ENCODE measurements at places on chromosomes 13 and 19.
A peak's percentile ranks its signal among the peaks of the same experiment; 100 is the strongest.

- no peak for DNase-seq
Observed at GRCh38 chr19:4556597-4557127, 2.8 kb downstream of the SEMA6B start.

GRCh38 chr13:26377038-26377437, 123.1 kb downstream of the CDK8 start:
- DNase-seq = no peak

DNA sequence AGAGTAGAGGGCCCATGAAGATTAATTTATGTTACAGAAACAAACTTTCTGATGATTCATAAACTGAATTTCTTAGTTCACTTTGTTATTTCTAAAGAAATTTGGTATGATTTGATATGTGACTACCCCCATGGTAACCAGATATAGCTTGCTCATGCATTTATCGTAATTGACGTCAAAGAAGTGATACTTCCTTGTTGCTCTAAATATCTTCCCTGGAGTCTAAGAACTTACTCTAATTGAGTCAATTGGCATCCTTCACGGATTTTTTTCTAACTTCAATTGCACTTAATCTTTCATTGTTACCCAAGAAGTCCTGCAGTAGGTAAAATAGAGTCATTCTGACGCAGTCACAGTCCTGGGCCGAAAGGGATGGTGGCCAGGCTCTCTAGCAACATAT, 240.9 kb downstream of the GPC5 start:
- DNase-seq = no peak

DNA sequence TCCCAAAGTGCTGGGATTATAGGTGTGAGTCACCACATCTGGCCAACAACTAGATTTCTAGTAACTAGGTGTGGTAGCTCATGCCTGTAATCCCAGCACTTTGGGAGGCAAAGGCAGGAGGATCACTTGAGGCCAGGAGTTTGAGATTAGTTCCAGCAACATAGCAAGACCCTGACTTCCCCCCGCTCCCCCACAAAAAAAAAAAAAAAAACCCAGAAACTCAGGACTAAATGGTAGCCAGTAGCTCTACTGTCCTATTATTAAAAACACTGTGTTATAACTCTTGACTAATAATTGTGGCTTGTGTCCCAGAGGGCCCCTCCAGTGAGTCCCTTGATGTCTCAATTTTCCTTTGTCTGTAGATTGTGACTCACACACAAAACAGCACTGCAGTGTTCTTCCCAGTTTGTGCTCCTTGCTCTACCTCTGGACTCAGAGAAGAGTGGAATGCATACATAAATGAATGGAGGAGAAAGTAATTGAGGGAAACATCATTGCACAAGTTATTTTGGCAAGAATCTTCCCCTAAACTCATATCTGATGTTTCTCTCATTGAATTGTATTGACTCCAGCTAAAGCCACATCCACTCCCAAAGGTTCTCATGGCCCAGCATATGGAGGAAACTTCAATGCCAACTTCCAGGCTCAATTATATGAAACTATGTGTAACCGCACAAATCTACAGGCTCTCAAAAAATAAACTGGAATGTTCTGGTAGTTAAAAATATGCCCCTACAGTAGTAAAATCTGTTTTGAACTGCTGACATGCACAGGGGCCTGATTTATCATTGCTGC, 8.8 kb downstream of the TPT1 start:
- DNase-seq = no peak

DNA sequence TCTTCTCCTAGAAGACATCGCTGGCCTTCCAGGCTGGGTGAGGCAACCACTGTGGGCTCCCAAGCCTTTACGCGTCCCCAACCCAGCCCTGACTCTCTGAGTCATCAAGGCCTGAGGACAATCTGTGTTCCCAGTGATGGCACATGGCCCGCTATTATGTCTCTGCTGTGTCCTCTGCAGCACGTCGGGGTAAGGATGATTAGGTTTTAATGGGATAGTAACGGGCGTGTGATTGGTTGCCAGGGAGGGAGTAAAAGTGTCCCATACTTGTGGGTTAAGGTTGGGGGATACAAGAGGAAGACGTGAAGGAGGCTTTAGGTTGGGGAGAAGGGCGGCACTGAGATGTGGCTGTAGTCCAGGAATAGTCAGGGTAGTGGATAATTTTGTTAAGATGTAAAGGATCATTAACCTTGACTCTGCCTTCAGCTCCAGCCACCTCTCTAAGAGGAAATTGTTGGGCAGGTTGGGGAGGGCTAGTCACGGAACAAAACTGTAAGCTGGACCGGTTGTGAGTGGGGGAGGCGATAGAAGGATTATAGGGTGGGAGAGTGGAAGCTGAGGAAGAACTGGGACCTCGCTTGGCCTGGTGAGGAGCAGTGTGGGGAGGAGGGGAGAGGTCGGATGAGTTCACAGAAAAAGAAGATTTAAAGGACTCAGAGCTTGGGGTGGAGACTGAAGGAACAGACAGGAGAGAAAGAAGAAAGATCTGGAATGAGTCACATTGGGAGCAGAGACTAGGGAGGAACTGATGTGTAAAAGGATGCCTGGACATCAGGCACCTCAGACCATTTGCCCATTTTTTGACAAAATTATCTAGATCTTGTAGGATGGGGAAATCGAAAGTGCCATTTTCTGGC, 27.9 kb upstream of the IGFL1 start:
- no peak for DNase-seq

DNA sequence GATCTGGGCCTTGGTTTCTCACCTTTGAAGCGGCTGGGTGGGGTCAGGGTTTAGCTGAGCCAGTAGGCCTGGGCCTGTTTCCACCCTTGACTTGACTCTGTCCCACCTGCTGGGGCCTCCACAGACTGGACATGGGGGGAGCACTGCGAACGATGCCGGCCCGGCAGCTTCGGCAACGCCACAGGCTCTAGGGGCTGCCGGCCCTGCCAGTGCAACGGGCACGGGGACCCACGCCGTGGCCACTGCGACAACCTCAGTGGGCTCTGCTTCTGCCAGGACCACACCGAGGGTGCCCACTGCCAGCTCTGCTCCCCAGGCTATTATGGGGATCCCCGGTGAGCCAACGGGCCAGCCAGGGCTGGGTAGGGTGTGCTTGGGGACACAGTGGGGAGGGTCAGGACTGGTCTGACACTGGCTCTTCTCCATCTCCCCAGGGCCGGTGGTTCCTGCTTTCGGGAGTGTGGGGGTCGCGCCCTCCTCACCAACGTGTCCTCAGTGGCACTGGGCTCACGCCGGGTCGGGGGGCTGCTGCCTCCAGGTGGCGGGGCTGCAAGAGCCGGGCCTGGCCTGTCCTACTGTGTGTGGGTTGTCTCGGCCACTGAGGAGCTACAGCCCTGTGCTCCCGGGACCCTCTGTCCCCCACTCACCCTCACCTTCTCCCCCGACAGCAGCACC, 28.0 kb downstream of the MEGF8 start:
- no peak for DNase-seq

DNA sequence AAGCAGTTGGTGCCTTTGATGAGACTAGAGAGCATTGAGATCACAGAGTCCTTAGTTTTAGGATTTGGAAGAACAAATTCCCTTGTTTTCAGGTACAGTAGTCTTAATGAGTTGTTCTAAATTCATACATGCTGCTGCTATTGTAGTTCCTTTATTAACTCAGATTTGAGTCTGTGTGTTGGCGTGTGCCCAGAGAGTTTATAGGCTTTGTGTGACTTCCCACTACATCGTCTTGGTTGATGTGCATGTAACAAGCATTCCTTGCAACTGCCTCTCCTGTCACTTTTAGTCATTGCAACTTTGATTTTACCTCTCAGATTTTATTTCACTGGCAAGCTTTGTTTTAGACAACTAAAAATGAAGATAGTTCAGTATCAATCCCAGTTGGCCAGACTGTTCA, 135.5 kb downstream of the ZAR1L start:
- DNase-seq = no peak

- no peak for DNase-seq
Observed at GRCh38 chr19:3478409-3479176, 1.7 kb downstream of the SMIM24 start.

DNA sequence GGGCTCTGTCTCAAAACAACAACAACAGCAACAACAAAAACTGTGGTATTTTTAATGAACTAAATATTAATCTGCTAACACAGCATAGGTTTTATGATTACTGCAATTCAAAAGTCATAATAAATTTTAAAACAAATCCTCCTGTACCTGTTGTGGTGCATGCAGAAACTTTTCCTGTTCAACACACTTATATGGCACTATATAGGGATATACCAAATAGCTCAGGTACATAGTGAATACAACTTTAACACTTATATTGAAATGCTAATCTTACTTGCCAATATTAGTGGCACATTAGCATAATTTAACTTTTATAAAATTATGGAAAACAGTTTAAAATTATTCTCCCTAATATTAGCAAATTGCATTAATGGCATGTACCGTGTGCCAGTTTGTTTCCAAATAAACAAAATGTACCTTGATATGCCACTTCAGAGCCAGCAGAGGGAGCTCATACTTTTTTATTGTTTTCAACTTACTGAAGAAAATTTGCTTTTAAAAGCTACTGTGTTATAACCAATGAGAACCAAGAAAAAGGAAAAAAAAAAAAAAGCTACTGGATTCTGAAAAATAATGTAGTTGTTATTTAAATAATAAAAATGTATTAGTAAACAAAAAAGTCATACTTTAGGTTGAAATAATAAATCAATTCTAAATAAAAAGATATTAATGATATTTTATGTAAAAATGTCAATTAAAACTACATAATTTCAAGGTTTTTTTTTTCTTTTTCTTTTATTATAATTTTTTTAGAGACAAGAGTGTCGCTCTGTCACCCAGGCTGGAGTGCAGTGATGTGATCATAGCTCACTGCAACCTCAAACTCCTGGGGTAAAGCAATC, 18.0 kb upstream of the RBM26 start:
- no peak for DNase-seq

DNA sequence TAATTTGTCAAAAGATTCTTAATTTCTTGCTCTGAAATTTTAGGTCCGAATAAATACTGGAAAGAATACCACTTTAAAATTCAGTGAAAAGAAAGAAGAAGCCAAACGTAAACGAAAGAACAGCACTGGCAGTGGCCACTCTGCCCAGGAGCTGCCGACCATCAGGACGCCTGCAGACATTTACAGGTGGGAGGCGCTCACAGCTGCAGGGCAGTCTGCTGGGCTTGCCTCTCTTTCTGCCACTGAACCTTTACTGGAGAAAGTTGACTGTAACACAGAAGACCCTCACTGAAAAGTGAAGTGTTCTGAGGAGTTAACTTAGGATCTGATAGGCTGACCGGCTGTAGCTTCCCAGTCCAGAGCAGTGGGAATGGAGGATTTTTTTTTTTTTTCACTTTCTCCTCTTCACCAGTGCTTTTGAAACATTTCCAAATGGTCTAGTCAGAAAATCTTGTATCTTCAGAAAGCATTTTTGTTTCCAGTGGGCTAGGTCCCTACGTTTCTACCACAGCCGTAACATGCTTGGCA, 69.1 kb downstream of the URI1 start:
- DNase-seq = no peak

DNA sequence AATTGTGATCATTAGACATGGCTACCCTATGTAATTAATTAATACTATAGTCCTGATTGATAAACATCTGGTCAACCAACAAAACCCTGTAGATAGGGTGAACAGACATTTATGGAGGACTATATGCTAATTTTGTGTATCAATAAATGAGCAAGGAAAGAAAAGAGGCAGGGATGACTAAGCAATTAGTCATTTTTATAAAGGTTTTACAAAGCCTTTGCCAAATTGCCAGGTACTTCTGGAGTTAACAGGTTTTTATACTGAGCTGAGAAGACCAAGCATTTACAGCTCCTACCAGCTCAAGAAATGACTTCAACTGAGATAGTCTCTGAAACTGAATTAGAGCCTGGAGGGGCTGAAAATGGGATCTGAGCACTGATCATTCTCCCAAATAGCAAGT, 186.8 kb upstream of the PRR20A start:
- no peak for DNase-seq

GRCh38 chr13:113084094-113084942, 21.3 kb upstream of the F7 start:
- DNase-seq = no peak

GRCh38 chr19:5093297-5093928, 124.5 kb downstream of the KDM4B start:
- no peak for DNase-seq

DNA sequence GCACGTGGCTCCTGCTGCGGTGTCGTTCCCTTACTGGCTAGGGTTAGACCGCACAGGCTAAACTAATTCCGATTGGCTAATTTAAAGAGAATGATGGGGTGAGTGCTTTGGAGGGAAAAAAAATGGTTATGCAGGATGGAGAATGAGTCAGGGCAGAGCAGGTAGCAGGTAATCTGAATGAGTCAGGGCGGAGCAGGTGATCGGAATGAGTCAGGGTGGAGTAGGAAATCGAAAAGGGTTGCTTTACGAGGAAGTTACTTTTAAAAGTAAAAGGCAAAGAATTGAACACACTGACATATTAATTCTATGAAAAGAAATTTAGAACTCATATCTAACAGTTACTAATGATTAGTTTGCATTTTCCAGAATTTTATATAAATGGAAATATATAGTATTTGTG, 335.5 kb downstream of the FOXO1 start:
- no peak for DNase-seq

DNA sequence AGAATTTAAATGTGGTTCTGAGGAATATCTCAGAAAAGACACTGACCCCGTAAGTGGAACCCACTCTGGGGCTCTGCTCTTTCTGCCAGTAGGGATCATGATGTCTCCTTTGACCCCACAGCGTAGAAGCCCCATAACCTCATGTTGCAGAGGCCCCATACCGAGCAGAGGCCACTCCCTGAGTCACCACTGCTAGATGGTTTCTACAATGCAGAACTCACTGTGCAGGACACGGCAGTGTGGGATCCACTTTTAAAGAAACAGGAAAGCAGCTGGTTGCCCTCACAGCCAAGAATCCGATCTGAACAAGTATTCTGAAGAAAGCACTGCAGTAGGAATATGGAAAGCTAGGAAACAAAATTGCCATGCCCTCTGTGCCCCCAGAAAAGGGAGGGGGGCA, 4.2 kb downstream of the SLC7A1 start:
- DNase-seq = no peak

DNA sequence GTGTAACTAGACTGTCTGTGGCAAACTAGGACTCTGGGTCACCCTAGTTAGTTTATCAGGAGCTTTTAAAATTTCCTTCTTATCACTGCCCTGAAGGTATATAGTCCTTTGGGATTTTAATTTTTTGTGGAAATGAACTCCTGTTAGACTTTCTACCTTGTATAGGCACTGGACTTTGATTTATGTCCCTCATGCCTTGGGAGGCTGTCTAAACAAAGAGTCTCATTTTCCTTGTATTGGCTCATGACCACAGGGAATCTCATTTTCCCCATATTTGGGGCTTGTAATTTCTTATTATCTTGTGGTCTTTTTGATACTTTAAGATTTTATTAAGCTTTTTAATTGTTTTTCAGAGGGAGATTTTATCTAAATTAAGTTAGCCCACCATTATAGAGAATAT, 21.4 kb downstream of the KCTD4 start:
- DNase-seq = no peak

- peak; percentile 46 for DNase-seq
Observed at GRCh38 chr19:4759388-4760284, 31.9 kb upstream of the FEM1A start.

Measured in NK-92 treated with Interleukin-12 subunit alpha and Interleukin-12 subunit beta, amount 100 ng/mL, for 24 hours (cell line).